ENCODE measurements at places on chromosomes 2 and 18. TPM values are rescaled to one million over a fixed set of nuclear protein-coding genes. Genes with fewer than 3 reads are reported as not detected.

Gene STPG4
- not detected for total RNA-seq

GRCh38 chr2:72981536-72981935 is 64.2 kb downstream of the EMX1 start:
- DNase-seq: no peak
- no peaks in the 10 kb centered on the region for H3K27me3 ChIP-seq
- no peaks in the 10 kb centered on the region for H3K36me3 ChIP-seq
- no peaks in the 10 kb centered on the region for H3K4me1 ChIP-seq

DNA sequence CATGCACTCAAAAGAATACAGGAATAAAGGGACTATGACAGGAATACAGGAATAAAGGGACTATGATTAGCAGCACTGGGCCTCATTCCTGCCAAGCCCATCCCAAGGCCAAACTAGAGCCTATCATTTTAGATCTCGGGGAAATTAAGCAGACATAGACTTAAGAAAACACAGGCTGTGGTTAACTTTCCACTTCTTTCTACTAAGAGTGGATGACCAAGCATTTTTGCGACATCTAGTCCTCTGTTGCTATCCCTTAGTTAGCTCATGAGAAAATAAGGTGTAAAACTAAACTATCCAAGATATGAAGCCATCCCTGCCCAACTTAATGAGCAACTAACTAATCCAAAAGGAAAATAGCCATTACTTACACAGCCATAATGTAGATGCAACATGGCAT is 5.9 kb downstream of the LYPD1 start:
- H3K4me3 ChIP-seq: no peak overlapping the region
- no peaks in the 10 kb centered on the region for H3K36me3 ChIP-seq
- H3K27ac ChIP-seq: no peak overlapping the region
- no peak for DNase-seq

Gene SANBR
- total RNA-seq: 3.7 TPM

- DNase-seq: no peak
- no peaks in the 10 kb centered on the region for H3K4me1 ChIP-seq
- no peak overlapping the region for H3K27ac ChIP-seq
- H3K4me3 ChIP-seq: no peak overlapping the region
- H3K27me3 ChIP-seq: no peaks in the 10 kb centered on the region
Observed at GRCh38 chr18:78293940-78294541, 685.6 kb upstream of the SALL3 start.

GRCh38 chr2:46776687-46777327 is 138.8 kb downstream of the MCFD2 start:
- no peaks in the 10 kb centered on the region for H3K27me3 ChIP-seq
- H3K27ac ChIP-seq: no peak overlapping the region
- H3K36me3 ChIP-seq: no peaks in the 10 kb centered on the region
- no peak overlapping the region for H3K4me3 ChIP-seq

Gene DLX1
- not detected for total RNA-seq

DNA sequence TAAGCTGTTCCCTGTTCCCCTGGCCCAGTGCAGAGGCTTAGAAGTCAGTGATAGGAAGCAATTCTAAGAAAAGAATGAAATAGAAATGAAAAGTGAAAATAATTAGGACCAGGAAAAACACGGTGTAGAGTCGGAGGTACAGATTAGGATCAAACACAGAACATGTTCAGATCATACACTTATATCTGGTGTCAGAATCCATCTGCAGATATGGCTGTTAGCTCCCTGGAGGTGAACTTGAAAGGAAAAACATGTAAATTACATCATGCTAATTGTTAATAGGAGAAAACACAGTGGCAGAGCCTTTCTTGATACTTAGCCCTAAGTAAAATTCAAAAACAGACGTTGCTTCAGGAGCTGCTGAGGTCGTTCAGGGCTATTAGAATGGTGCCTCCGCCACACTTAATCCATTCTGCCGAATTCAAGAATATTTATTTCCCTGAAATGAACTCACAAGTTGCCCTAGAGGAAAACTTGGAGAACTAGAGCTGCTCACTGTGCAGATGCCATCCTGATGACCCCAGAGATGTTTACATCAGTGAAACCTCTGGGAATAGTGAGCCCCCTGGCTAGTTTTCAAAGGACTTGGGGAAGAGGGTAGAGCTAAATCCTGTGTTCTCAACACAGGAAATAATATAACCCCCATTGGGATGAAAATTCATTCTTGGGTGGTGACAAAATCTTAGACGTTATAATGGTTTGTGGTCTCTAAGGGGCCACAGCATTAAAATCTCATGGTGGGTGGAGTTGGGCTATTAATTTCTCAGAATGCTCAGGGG is 27.5 kb downstream of the LPIN1 start:
- no peaks in the 10 kb centered on the region for H3K27me3 ChIP-seq
- no peak overlapping the region for H3K27ac ChIP-seq

DNA sequence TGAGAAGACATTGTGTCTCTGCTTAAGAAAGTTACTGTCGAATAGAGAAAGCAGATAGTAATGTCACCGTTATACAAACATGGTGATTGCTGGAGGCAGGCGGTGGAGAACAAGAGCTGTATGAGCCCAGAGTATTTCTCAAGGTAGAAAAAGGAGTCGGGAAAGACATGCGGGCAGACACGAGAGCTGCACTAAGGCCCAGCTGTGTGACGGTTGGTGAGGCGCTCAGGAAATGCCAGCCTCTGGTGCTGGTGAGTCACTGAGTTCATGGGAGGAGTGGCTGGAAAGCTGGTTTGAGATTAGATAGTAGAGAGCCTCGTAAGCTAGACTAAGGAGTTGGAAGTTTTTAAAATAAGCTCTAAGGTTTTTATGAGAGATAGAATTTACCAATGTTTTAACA is 390.9 kb upstream of the TRIB2 start:
- no peak for DNase-seq
- no peak overlapping the region for H3K27ac ChIP-seq
- H3K36me3 ChIP-seq: no peaks in the 10 kb centered on the region
- no peaks in the 10 kb centered on the region for H3K27me3 ChIP-seq
- no peaks in the 10 kb centered on the region for H3K4me1 ChIP-seq
- no peak overlapping the region for H3K4me3 ChIP-seq

Gene TSGA10
- 6.4 TPM for total RNA-seq

GRCh38 chr2:141652308-141652707 is 478.5 kb downstream of the LRP1B start:
- H3K4me1 ChIP-seq: no peaks in the 10 kb centered on the region
- DNase-seq: no peak
- no peaks in the 10 kb centered on the region for H3K36me3 ChIP-seq
- no peak overlapping the region for H3K27ac ChIP-seq
- no peaks in the 10 kb centered on the region for H3K27me3 ChIP-seq
- H3K4me3 ChIP-seq: no peak overlapping the region

GRCh38 chr2:239688122-239688681 is 287.4 kb upstream of the HDAC4 start:
- H3K27me3 ChIP-seq: no peaks in the 10 kb centered on the region
- no peaks in the 10 kb centered on the region for H3K36me3 ChIP-seq
- no peak overlapping the region for H3K4me3 ChIP-seq

DNA sequence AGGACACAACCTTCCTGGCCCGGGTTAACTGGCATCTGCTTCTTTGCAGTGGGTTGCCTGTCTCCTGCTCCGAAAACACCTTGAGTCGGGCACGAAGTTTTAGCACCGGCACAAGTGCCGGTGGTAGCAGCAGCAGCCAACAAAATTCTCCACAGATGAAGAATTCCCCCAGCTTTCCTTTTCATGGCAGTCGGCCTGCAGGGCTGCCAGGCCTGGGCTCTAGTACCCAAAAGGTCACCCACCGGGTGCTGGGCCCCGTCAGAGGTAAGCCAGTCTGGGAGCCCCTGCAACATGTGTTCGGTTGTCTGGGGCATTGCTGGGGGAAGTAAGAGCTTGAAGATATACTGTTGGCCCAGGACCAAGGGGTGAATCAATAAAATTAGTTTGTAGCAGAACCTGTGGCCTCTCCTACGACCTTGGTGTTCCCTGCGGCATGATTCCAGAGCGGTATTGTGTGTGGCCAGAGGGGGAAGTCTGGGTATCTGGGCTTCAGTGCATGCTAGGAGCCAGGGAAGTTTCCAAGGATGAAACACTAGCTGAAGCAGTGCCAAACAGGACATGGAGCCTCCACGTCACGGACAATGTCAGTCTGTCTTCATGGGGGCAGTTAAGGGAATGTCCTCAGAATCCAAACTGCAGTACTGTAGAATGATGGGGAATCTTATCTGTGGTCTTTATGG is 7.8 kb downstream of the AGBL5 start:
- DNase-seq: no peak
- H3K27me3 ChIP-seq: no peaks in the 10 kb centered on the region
- H3K27ac ChIP-seq: no peak overlapping the region
- H3K36me3 ChIP-seq: peaks cover 19% of the 10 kb centered on the region
- no peak overlapping the region for H3K4me3 ChIP-seq

Gene KRTCAP3
- total RNA-seq: 5.4 TPM

- DNase-seq: no peak
- H3K4me1 ChIP-seq: no peaks in the 10 kb centered on the region
- no peaks in the 10 kb centered on the region for H3K27me3 ChIP-seq
- no peak overlapping the region for H3K4me3 ChIP-seq
Observed at GRCh38 chr2:191341436-191341835, 96.2 kb downstream of the MYO1B start.

Gene ASXL2
- 72.7 TPM for total RNA-seq

- H3K27me3 ChIP-seq: no peaks in the 10 kb centered on the region
- DNase-seq: no peak
- H3K36me3 ChIP-seq: no peaks in the 10 kb centered on the region
- H3K4me1 ChIP-seq: peaks cover 9% of the 10 kb centered on the region
- H3K27ac ChIP-seq: no peak overlapping the region
Observed at GRCh38 chr2:10834068-10834655, 21.6 kb upstream of the PDIA6 start.

Gene SLC9A2
- not detected for total RNA-seq
